ENCODE measurements at places on chromosomes 16 and 17. TPM values are rescaled to one million over a fixed set of nuclear protein-coding genes. Genes with fewer than 3 reads are reported as not detected.

DNA sequence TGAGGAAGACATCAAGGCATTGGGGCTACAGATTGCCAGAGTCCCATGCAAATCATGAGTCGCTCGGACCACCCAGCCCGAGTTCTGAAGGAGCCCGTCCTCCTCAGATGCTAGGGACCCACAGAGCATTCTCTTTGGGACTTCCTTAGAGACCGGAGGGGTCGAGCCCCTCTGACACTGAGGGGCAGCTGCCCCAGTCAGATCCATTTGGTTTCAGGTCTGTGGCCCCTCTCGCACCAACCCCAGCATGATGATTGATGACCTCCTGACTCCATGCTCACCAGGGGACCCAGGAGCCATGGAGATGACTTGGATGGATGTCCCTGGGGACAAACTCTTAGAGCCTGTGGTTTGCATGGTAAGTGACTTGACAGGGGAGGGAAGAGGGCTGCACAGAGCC lies 8.0 kb downstream of the PDF start:
- no peak for DNase-seq

CLDN7 gene
- 134 TPM for total RNA-seq

DNA sequence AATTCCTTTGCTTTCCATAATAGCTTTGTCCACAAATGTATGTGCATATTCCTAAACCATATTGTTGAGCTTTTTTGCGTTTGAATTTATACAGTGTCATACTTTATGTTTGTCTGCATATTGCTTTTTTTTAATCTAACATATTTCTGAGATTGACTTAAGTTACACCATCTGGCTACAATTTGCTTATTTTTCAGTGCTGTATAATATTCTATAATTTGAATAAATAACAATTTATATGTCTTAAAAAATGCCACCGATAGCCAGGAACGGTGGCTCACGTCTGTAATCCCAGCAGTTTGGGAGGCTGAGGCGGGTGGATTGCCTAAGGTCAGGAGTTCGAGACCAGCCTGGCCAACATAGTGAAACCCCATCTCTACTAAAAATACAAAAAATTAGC lies 1.5 kb upstream of the PIMREG start:
- DNase-seq: no peak

GRCh38 chr16:86634292-86634691 lies 55.9 kb downstream of the FOXL1 start:
- no peak for DNase-seq

MAPT gene
- 2.1 TPM for total RNA-seq

CCL1 gene
- not detected for total RNA-seq

TEKT5 gene
- total RNA-seq: not detected

NUFIP2 gene
- total RNA-seq: 35.9 TPM

DNA sequence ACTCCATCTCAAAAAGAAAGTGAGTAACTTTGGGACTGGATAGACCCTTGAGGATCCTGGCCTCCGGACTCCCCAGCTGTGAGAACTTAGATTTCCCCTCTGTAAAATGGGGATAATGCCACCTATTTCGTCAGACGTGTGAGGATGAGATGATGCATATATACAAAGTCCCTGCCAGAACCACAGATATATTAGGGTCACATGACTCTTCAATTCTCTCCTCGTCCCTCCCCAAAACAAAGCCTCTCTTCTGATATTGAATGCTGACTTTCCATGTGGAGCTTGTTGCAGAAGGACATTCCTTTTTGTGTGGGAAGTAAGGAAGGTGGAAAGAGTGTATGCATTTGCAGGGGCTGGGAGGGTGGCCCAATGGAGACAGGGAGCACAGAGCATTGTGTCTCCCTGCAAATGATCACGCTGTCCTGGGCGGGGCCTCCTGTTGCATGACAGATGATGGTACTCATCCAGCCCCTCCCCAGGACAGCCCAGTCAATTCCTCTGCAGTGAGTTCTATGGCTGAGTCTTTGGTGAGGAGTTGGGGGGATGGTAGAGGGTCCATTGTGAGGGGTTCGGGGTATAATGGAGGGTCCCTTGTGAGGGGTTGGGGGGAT lies 35.1 kb upstream of the MGAT5B start:
- DNase-seq: no peak

DNA sequence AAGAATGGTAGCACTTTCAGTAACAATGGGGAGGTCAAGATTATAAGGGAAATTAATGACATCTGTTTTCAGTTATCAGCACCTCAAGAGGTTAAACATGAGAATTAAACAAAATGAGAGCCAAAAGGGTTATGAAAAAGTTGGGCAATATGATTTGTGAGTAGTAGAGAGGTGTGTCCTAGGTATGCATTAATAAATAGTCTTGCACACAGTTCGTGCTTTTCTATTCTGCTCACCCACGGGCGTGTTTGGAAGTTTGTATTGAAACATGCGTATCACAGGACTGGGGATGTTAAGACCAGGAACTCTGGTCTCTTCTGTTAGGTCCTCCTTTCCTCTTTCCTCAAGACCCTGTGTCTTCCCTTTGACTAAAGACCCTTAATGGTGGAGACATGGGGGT lies 6.0 kb downstream of the BPTF start:
- no peak for DNase-seq
